ENCODE measurements at places on chromosomes 4 and X.

DNA sequence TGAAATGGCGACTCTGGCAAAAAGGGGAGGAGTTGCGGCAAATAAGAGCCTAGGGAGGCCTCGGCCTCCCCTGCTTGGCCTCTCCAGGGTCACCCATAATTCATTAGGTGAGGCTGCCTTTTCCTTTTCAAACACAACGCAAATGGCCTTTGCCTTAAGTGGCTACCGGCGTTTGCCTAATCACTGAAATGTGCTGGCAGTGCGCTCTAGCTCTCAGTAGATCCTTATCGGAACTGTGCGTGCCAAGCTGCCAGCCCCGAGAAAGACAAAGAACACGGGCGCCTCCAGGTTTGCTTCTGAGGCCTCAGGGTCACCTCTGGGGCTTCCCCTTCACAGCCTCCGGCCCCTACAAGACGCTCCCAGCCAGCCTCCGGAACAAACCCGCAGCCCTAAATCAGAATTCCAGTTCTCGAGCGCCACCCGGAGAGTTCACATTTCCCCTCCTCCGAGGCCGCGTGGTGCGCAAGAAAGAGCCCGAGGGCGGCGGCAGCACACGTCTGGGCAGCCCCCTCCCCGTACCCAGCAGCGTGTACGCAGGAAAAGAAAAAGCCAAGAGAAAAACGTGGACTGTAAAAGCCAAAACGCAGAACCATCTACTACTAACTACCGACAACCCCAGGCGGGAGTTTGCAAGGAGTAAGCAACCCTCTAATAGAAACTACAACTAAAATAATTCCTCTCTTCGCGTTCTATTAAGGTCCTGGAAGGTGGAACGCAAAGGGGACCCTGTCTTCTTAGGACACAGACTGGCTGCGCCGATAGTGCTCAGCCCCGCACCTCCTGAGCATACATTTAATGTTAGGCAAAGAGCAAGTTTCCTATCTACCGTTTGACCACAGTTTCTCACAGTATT lies 76.5 kb upstream of the BCOR start:
- peak; percentile 71 for DNase-seq

- no peak for DNase-seq
These were observed 48.3 kb upstream of the HPGDS start for GRCh38 chr4:94390804-94391410.

GRCh38 chr4:30620711-30621110 lies 99.5 kb upstream of the PCDH7 start:
- DNase-seq = no peak

DNA sequence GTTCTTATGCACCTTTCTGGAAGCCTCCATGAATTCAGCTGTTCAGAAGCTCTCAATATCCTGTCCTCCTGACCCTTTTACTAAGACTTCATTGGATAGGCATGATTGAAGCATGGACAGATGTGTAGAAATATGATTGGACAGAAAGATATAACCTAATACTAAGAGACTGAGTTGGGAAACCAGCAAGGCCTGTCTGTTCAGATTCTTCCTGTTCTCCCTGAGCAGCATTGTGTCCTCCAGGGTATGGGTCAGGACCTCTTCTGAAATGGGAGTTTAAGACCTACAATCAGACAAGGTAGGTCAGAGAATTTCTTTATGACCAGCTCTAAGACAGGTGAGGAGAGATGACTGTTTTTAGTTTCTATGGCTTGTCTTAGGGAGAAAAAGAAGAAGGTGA lies 23.9 kb upstream of the MAGEA11 start:
- no peak for DNase-seq

- no peak for DNase-seq
These were observed 198.3 kb downstream of the CHIC2 start for GRCh38 chr4:53866055-53866454.

GRCh38 chrX:149036086-149036485 lies 469.0 kb downstream of the IDS start:
- DNase-seq = no peak

DNA sequence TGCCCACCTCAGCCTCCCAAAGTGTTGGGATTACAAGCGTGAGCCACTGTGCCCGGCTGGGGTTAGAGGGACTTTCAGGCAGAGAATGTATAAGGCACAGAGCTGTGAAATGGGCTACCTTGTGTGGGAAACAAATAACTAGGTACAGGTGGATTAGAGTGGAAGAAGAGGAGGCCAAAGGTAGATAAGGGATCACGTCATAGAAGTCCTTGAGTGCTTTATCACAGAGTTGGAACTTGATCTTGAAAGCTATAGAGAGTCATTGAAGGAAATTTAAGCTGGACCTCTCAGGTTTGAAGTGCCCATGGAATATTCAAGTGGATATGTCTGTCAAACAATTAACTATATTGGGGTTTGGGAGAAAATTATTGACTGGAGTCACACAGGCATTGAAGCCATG lies 8.4 kb downstream of the N4BP2 start:
- no peak for DNase-seq

GRCh38 chrX:10314530-10315104 lies 157.8 kb downstream of the CLCN4 start:
- no peak for DNase-seq

- no peak for DNase-seq
These were observed 194.4 kb upstream of the LDB2 start for GRCh38 chr4:17092736-17093437.

DNA sequence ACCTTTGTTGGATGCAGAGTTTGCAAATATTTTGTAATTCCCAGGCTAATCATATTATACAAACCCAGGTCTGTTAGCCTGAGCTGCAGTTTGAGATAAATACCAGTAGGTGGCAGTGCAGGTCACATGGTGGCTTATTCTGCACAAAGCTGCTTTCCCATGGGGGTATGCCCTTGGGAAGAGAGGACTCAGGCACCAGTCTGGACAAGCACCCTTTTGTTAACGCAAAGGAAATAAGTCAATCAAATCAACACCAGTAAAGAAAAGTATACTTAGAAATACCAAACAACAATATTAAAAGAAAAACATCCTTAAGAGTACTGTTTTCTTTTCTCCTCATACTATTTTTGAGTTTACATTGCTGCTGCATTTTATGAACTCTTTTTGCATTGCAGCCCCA lies 389.0 kb upstream of the ZFP42 start:
- no peak for DNase-seq

Measured in ecto neural progenitor cell (in vitro differentiated cells).